T47D (cell line): ENCODE measurements at places on chromosomes 12 and 14.

DNA sequence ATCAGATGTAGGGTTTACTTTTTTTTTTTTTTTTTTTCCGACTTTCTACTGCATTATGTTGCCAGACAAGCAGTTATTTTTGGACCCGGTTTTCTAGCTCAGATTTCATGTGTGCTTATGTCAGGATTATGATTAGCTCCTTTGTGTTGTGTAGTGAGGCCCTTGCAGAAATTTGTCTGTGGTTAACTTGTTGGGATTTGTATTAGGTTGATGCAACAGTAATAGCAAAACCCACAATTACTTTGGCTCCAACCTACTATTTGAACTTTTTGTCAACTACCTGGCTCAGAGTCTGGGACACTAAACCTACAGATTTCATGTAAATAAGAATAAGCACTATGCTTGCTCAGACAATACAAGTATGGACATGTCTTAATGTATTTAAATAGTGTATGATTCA is 44.1 kb upstream of the KCNJ8 start:
- DNase-seq: no peak

- DNase-seq: no peak
Observed at GRCh38 chr14:61113561-61114225, 132.6 kb downstream of the SLC38A6 start.

DNA sequence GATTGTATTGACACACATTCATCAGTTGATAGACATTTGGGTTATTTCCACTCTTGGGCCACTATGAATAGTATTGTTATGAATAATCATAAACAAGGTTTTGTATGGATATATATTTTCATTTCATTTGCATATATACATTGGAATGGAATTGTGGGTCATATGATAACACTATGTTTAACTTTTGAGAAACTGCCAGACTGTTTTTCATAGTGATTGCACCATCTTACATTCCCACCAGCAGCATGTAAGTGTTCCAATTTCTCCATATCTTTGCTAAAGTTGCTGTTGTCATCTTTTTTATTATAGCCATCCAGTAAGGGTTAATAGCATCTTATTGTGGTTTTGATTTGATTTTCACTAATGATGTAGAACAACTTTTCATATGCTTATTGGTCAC is 198.5 kb upstream of the PPFIA2 start:
- DNase-seq: no peak

- peak; percentile 94 for DNase-seq
Observed at GRCh38 chr12:47781479-47782371, 8.7 kb downstream of the SLC48A1 start.

- no peak for DNase-seq
Observed at GRCh38 chr14:68145036-68145435, 325.5 kb downstream of the RAD51B start.

DNA sequence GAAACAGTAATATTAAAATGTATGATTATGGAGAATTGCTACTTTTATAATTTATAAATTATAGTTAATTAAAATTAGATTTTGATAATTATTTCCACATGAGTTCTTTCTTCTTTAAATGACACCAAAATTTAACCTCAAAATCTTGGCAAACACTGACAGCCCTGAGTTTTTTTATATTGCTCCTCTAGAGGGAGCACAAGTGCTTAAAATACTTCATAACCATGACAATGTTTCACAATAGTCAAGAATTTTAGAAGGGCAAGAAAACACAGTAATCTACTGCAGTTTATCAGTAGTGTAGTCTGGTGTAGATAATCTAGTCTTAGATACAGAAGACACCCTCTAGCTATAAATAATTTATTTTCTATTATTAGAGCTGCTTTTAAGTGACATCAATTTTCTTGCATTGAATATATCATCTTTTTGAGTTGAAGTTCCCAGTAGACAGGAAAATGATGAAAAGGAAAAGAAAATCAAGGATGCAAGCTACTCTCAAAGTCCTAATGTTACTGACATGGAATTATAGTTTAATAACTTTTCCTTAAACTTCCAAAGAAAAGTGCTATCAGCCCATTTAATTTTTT is 14.3 kb upstream of the PTGER2 start:
- DNase-seq: peak; percentile 50

- no peak for DNase-seq
Observed at GRCh38 chr12:3055026-3055703, 22.0 kb upstream of the TSPAN9 start.

DNA sequence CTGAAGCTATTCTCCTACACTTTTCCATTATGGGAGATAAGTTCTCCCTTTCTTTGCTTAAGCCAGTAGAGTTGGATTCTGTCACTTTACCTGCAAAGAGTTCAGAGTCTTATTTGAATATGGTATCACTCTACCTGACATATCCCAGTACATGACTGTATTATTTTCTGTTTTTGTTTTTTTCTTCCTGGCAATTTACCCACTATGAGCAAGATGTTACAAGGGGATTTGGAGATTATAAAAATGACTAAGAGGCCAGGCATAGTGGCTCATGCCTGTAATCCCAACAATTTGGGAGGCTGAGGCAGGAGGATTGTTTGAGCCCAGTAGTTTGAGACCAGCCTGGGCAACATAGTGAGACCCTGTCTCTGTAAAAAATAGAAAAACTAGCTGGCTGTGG is 46.4 kb upstream of the CHST11 start:
- DNase-seq: no peak

GRCh38 chr14:104658325-104658712 is 31.1 kb upstream of the INF2 start:
- no peak for DNase-seq

GRCh38 chr14:61524936-61525292 is 170.4 kb upstream of the HIF1A start:
- DNase-seq: no peak

DNA sequence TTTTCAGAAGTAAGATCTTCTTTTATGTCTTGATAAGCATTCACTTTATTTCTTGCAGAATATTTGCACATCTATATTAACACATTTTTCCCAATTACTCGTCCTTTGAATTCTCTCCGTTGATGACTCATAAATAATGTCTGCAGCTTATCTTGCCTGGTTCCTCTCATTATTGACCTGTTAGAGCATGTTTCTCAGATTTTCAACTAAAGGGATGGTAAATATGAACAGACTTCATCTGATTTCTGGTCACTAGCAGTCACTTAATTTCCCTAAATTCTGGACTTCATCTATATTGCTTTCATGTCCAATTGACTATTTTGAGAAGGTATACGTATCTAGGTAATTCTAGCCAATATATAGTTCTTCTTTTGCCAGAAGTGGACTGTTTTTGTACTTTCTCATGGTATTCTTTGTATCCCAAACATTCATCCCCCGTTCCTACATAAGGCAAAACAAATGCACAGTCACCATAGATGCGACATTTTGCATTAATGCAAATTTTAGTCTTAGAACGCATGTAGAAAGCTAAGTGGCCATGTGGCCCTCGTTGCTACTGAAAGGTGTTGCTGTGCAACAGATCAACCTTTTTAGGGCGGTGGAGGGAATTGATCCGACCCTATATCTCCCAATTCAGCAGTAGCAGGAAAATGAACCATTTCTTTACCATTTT is 6.2 kb downstream of the PIK3C2G start:
- no peak for DNase-seq

DNA sequence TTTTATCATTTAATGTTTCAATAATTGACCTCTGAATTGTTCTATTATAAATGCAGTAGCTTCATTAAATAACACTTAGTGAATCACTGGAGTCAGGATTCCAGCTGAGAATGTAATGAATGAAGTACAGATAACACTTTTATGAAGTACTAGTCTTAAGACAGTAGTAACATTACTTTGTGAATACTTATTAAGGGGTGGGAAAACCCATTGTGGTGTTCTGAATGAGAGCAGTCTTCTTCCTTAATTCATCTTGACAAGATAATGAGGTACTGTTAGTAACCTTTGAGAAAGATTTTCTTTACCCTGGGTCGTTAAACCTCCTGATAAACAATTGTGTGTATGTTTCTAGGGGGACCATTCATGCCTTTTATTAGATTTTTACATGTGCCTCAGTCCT is 12.7 kb downstream of the NUP107 start:
- no peak for DNase-seq

- no peak for DNase-seq
Observed at GRCh38 chr12:120738252-120739030, 12.8 kb downstream of the ACADS start.

GRCh38 chr14:85533023-85533860 is 3.3 kb downstream of the FLRT2 start:
- no peak for DNase-seq

DNA sequence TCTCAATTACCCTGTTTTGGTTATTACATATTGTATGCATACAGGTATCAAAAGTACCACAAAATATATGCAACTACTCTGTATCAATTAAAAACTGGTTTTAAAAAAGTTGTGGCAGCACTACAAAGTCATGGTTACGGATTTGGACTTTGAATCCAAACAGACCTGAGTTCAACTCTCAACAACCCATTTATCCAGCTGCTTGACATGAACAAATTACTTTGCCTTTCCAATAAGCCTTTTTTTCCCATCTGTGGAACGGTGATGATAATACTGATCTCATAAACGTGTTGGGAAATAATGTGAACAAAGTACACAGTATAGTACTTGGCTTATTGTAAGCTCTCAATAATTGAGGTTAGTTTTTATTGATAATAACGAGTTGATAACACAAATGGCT is 85.0 kb downstream of the MNAT1 start:
- DNase-seq: no peak

DNA sequence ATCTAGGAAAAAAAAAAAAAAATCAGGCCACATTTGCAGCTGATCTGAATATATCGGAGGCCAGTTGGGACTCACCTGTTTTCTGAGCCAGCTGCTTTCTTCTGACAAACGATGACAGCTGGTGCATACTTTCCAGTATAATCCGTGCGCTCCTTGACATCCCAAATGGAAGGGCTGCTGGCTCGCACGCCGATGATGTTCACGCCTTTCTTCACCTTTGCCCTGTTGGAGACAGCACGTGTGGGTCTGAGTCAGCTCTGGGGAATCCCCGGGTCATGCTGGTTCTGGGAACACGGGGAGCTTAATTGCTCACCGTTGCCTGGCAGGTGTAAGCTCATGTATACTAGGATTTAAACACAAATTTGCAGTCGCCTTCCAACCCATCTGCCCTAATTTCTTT is 372.8 kb downstream of the TMEM132D start:
- no peak for DNase-seq

GRCh38 chr12:5165296-5165970 is 121.8 kb downstream of the KCNA5 start:
- DNase-seq: no peak

- no peak for DNase-seq
Observed at GRCh38 chr12:132057691-132058090, 86.4 kb downstream of the DDX51 start.

GRCh38 chr14:89392181-89392580 is 24.9 kb downstream of the FOXN3 start:
- DNase-seq: no peak

DNA sequence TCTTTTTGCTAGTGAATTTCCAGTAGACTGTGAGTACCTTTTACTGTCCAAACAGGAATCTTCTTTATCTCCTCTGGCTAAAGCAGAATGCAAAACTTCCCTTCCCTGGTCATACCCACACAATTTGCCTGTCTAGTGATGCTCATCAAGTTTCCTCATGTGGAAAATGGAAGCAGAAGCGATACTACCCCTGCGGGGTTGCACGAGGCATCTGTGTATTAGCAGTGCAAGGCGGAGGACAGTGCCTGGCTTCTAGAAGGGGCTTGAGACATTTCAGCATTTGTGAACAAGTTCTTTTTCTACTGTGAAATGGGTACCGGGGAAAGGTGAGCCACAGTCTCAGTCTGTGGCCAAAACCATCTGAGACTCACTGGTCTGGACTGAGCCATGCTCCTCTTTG is 340.9 kb downstream of the AACS start:
- DNase-seq: no peak

DNA sequence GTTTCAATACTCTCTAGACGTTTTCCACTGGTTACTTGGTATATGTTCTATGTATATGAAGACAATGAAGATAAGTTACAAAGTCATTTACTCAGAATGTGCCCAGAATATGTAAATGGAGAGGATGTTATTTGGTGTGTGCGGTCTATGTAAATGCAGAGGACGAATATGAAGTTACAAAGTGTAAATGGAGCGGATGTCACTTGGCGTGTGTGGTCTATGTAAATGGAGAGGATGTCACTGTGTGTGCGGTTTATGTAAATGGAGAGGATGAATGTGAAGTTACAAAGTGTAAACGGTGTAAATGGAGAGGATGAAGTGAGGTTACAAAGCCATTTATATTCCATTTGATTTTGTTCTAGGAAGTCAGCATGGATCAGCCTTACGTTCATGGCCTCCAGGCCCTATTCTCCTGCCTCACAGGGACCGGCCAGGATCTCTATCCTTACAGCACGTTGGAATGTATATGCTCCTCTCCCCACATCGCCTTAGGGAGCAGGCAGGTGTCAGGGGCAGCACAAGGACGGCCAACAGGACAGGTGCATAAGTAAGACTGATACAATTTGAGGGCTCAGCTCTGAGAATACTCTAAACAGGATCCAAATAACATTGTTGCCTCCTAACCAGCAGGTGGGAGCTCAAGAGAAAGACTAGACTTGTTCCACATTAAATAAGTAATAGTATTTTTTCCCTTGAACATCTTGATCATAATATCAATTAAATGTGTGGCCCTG is 42.4 kb downstream of the GLRX5 start:
- DNase-seq: no peak

GRCh38 chr14:53539489-53540126 is 386.5 kb upstream of the DDHD1 start:
- peak; percentile 85 for DNase-seq

DNA sequence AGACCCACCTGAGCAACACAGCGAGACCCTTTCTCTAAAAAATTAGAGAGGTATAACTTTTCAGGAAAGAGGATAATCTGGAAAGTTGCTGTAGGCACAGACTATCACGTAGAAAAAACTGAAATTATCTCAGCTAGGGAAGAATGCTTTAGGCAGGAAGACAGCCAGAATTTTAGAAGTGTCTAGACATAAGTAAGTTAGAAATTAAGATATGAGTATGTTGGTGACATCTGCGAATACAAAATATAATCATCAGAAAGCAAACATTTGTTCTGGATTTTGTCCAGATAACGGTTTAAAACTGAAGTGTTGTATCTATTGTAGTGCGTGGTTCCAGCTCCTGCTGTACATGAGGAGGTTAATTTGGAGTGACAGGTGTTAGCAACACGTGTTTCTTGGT is 123.2 kb downstream of the FBXL14 start:
- DNase-seq: no peak

DNA sequence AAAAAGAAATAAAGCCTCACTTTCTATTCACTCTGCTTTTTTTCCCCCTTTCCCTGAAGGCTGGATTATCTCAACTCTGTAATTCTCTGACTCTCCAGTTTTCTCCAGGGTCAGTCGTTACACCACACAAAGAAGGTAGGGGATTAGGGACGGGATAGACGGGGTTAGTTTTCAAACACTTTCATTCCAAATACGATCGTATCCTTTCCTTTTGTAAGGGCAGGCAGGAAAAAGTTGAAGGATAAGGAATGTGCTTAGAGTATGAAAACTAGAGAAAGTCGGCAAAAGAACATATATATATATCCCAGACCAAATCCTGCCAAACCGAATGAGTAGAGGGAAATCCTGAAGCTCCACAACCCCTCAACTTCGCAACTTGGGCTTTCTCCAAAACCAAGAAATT is 581 bp upstream of the ESYT1 start:
- DNase-seq: no peak

GRCh38 chr12:126789963-126790362 is 1477.0 kb upstream of the TMEM132C start:
- DNase-seq: no peak

GRCh38 chr12:11568155-11568761 is 81.2 kb upstream of the ETV6 start:
- DNase-seq: no peak
